ENCODE measurements at places on chromosomes 3 and 15. TPM values are rescaled to one million over a fixed set of nuclear protein-coding genes. Genes with fewer than 3 reads are reported as not detected.

The TXNRD3 gene
- total RNA-seq, result 6.5 TPM

The ARGFX gene
- total RNA-seq, result not detected

The RNU5B-1 gene
- 30.4 TPM for total RNA-seq

The ZKSCAN7 gene
- 0.76 TPM for total RNA-seq

The AADACL2 gene
- not detected for total RNA-seq

DNA sequence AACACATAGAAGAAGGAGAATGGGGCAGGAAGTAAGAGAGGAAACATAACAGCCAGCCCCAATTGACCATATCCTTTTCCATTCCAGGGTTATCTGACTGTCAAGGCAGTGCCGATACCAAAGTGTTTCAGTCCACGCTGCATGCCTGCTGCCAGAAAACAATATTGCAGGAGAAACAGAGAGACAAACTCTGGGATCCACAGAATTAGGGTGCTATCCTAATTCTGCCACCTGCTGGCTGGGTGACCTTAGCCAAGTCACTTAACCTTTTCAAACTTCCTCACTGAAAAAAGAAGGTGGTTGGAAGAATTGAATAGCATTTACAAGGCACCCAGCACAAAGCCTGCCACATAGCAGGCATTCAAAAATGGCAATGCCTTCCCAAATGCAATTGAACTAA is 32.0 kb downstream of the GLB1 start:
- no peak for ATAC-seq

GRCh38 chr3:54771050-54771449 is 156.8 kb downstream of the LRTM1 start:
- no peak for ATAC-seq

DNA sequence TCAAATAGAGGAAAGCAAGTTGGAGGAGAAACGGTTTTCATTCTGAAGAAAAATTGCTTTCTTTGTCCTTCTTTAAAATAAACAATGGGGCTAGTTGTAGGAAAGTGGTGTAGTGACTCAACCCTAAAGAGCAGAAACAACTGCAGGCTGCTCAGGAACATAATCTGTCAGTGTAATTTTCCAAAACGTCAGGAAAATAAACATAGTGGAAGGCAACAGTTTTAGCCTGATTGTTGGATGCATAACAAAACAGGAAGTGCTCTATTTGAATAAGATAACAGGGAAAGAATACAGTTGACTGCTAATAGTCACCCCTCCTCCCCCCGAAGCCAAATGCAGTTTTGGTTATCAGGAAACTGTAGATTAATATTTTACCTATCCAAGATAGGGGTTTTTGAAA is 167.6 kb downstream of the ECT2 start:
- no peak for ATAC-seq

DNA sequence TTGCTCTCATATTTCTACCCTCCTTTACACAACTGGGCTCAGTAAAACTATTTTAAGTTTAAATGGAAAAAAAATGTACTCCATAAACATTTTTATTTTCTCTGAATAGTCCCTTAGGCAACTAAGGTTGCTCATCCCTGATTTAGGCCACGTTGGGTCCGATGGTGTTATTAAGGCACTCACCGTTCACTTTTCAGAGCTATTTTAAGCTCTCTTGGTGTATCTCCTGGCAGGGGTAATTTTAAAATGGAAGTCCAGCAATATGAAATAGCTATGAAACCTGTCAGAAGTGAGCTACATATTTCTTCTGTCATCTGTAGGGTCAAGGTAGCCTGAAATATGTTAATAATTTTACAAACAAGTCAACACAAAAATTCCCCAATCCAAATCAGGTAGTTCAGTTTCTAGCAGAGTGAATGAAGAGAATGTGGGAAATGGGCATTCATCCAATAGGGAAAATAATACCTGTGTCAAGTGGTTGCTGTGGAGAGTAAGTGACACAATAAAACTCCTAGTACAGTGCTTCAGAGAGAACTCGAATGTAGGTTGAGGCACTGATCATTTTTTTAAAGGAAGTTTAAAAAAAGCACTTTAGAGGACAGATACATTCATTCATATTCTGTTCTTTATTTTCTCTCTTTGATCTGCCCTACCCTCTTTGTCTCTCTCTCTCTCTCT is 209.3 kb upstream of the FEZF2 start:
- no peak for ATAC-seq

GRCh38 chr15:21260966-21261395 is 179.3 kb downstream of the POTEB3 start:
- no peak for ATAC-seq
